ENCODE measurements at places on chromosomes 12 and 14.

DNA sequence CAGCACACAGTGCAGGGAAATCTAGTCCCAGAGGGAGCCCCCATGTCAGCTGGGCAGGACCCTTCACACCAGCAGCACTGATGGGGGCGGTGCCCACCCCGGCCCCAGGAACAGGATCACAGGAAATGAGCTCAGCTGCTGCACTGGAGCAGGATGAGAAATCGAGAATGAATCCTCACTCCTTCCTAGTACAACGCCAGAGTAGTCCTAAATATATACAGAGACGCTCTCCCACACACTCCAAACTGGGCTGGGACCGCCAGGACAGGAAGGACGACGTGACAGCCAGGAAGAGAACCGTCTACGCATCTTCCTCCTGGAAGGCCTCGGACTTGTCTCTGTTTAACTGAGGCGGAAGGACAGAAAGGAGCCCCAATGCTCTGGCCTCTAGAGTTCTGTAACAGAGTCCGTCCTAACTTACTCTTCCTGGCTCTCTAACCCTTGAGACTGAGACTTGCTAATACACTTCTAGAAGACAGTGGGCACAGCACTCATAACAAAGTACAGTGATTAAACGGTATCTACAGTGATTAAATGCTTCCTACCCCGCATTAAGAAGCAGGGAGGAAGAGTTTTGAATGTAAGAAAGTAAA lies 33.4 kb downstream of the CDC42BPB start:
- no peak for DNase-seq

GRCh38 chr14:103692871-103693270 lies 22.4 kb downstream of the XRCC3 start:
- DNase-seq, result no peak

DNA sequence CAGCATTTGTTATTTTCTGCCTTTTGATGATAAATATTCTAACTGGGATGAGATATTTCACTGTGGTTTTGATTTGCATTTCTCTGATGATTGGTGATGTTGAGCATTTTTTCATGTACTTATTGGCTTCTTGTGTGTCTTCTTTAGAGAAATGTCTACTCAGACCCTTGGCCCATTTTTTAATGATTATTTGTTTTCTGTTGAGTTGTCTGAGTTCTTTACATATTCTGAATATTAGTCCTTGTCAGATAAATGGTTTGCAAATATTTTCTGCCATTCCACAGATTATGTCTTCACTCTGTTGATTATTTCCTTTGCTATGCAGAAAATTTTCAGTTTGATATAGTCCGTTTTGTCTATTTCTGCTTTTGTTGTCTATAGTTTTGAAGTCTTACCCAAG lies 317.0 kb downstream of the CEP128 start:
- DNase-seq, result no peak

DNA sequence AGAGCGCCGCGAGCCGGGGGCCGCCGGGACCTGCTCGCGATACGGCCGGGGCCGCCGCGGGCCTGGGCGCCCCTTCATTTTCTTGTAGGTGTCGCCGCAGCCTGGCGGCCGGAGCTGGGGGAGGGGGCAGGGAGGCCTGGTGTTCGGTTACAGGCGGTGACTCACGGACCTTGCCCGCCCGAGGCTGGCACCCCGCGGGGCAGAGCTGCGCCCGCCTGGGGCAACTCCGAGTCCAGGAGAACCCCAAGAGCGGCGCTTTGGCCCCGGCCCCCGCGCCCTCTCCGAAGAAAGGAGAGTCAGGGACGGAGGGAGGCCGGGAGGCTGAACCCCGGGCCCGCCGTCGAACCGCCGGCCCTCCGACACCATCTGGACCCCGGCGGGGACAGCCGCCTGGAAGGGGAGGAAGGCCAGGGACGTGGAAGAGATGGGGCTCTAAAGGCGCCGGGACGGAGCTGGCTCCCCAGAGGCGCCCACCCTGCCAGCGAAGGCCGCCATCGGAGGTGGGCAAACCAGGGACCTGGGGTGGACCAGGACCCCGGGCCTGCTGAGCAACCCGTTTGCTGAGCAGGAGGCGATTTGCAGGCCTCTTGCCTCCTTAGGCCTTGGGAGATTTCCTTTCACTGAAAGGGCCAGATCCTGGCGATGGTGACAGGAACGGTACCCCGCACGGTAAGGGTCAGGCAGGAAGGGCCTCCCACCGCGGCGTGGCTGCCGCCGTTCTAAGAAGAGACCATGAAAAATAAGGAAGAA lies 843 bp upstream of the NUAK1 start:
- DNase-seq, result no peak

DNA sequence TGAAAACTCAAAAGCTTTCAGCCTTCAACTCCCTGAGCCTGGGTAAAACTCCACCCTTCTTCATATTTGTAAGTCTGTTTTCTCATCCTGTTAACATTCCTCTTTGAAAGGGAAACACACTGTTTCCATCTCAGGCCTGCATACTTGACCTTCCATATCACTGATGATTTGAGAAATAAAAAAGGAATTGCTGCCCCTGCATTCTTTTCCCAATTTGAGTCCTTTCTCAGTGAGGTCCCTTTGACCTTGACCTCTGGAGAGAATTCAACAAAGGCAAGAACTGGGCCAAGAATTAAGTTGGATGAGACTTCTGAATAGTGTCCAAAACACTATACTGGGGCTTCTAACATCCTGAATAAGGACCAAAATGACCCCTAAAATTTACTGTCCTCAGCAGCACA lies 108.0 kb downstream of the AEBP2 start:
- no peak for DNase-seq

DNA sequence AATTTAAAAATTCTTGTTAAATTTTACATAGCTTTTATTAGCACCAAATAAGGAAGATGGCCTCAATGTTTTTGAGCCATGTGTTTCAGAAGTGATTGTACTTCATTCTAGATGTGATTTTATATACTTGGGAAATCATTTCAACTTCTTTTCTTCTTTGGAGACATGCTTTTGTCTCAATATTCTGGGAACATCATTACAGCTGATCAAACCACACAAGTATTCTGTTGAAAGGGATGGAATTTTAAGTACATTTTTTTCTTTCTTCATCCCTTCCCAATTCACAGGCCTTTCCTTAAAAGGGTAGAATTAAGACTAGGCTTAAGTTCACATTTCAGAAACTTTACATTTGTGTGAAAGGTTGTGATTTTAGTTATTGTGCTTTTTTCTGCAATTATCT lies 66.4 kb downstream of the PAPOLA start:
- no peak for DNase-seq

- no peak for DNase-seq
These were observed 19.6 kb downstream of the HIGD1C start for GRCh38 chr12:50971946-50972345.

- no peak for DNase-seq
These were observed 89.0 kb upstream of the SFSWAP start for GRCh38 chr12:131621701-131622421.

DNA sequence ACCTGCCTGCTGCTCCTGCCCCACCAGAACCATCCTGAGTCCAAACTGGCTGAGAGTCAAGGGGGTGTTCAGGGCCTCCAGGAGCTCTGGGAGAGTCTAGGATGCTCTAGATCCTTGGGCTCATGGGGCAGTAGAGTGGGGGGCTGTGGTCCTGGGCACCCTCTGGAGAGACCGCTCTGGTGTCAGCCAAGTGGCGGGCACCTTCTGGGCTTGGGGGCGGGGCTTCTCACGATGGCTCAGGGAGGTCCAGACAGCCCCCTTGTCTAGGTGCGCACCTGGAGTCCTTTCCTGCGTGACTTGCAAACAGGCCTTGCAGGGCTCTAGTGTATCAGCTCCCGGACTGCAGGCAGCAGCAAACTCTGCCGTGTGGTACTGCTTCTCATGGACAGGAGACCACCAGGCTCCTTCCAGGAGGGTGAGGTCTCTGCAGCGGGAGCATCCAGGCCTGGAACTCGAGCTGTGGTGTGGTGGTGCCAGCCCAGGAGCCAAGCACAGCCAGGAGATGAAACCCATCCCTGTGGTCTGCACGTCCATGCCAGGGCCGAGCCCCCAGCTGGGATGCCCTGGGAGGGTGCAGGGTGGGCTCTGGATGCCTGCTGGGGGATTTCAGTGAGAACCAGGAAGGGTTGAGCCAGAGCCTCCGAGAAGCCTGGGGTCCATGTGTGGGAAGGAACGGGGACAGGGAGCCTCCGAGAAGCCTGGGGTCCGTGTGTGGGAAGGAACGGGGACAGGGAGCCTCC lies 15.0 kb downstream of the PACS2 start:
- DNase-seq, result no peak

GRCh38 chr14:75088566-75089373 lies 19.3 kb downstream of the ZC2HC1C start:
- DNase-seq, result no peak

GRCh38 chr12:83971781-83972180 lies 940.8 kb downstream of the SLC6A15 start:
- no peak for DNase-seq

DNA sequence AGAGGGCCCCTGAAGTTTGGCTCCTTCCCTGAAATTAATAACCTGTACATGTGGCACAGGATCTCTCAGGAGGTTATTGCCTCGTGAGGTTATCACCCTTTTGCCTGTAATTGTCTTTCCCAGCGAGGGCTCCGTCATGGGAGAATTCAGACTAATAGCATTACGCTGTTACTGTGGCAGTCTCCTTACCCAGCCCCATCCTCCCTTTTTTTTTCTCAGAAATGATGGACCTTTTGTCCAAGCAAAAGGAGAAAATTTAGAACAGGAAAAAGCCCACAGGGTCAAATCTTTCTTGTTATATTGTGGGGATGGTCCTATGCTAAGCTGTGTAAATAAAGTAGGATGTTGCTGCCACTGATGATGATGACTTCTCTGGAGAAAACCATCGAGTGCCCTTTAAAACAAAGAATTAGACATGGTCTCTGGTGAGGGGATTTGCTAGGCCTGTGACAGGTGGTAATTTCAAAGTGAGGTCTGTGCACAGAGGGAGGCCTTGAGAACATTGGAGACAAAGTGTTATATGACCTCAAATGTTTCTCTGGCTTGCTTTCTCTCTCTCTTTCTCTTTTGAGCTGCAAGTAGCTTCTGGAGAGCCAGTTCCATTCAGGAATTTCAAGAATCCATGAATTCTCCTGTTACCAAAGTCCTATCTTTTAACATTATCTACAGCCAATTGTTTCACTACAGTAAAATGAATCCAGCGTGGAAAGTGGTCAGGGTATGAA lies 357.2 kb downstream of the BMP4 start:
- no peak for DNase-seq

- no peak for DNase-seq
These were observed 13.2 kb downstream of the EIF5 start for GRCh38 chr14:103347091-103347815.

GRCh38 chr14:44383636-44384035 lies 123.4 kb downstream of the FSCB start:
- no peak for DNase-seq

GRCh38 chr12:119115296-119115905 lies 63.3 kb upstream of the HSPB8 start:
- DNase-seq, result no peak

- no peak for DNase-seq
These were observed 93.5 kb downstream of the SMOC1 start for GRCh38 chr14:69972755-69973154.

DNA sequence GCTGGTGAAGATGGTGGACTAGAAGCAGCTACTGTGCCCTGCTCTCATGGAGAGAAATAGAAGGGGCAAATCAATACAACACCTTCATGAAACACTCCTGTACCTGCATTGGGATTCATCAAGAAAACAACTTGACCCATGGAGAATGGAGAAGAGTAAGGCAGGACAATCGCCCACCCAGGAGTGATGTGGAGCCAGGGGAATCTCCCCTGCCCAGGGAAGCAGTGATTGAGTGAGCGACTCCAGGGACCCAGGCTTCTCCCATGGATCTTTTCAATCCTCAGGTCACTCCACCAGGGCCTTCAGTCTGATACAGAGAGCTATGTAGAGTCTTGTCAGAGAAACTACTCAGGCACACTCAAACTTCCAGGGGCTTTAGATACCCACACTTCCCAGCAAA lies 161.9 kb upstream of the DYRK2 start:
- no peak for DNase-seq

- DNase-seq, result no peak
These were observed 56.4 kb downstream of the GLT1D1 start for GRCh38 chr12:128909653-128910052.

DNA sequence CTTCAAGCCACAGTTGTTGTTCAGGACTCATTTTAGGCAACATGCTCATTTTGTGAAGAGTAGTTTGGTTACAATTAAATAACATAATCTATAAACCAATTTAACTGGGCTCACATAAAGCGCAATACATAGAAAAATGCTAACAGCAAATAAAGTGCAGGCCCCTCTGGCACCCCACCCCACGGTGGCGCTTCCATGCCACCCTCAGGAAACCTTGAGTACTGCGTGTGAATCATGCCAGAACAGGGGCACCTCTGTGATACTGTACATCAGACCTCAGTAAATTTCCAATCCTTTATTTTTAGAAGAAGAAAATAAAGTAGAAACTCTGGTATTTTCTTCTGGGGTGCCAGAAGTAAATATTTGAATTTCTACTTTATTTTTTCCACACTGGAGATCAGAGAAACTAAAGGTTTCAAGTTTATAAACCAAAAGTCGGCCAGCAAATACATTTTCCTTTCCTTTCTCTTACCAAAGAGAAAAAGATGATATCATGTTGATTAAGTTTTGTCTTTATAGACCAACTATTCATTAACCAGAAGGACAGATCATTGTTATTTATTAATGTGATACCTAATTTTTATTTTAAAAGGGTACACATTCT lies 316.8 kb downstream of the PAWR start:
- no peak for DNase-seq

DNA sequence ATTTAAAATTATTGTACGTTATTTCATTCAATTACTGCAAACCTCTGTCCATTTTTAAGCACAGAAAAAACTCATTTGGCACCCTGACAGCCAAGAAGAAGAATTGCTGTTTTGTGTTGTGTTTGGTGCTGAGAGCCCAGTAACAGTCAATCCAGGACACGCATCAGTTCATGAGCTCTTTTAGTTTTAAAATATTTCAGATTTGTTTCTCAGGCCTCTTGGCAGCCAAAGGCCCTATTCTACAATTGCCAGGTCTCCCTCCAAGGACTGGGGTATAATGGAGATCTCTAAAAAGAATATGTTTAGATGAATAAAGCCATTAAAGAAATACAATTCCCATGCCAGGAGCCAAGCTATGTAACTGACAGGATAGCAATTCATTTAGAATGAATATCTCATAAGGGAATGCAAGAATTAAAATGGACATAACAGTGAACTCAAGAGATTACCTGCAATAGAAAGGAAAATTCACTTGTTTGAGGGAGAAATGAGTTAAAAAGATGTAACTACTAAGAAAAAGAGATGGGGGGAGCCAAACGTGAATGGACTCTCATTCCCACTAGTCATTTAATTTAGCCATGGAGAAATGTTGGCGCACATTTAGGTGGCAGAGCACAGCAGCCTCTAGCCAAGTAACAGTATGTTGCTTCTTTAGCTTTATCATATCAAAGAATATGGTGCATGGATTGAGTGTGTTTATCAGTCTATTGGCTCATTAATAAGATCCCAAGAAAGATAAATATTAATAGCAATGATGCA lies 140.6 kb upstream of the PELI2 start:
- DNase-seq, result no peak
